ENCODE measurements at places on chromosomes 13 and 19.

DNA sequence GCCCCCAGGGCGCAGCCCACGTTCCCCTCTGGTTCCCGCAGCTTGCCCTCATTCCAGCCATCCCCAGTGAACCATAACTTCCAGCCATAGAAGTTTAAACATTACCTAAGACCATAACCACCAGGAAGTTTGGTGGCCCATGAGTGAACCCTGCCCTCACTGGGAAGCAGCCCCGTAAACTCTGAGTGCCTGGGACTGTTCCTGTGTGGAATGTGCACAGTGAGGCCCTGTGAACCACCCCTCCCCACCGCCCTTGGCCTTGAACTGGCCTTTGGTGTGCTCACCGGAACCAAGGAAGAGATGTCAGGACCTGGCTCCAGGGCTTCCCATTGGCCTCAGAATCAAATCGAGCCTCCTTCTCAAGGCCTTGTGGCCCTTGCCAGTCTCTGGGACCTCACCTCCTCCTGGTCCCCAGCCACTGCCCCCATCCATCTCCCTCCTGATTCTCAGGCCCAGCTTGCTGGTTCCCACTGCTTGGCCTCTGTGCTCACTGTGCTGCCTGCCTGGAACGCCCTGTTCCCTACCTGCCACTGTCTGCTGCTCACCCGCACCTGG lies 46.5 kb downstream of the DNM2 start:
- no peak for DNase-seq

GRCh38 chr19:55927991-55928390 lies 4.1 kb downstream of the NLRP13 start:
- DNase-seq, result peak; percentile 77

DNA sequence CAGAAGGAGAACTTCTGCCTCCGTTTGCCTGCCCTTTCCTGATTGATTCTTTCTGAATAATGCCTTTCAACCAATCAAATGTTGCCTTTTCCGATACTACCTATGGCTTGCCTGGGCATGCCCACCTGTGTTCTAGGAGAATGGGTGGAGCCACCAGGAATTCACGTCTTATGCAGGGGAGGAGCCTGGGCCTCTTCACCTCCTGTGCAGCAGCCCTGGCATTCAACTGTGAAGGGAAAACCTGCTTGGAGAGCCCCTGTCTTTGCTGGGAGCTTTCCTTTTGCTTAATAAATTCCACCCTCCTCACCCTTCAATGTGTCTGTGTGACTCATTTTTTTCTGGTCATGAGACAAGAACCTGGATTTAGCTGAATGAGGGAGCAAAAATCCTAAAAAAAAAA lies 730.7 kb downstream of the UQCRFS1 start:
- no peak for DNase-seq

- no peak for DNase-seq
Observed at GRCh38 chr13:43545317-43545874, 241.4 kb downstream of the ENOX1 start.

GRCh38 chr19:12796146-12797071 lies 5.1 kb downstream of the JUNB start:
- no peak for DNase-seq

- DNase-seq, result no peak
Observed at GRCh38 chr19:10288662-10289166, 1.0 kb upstream of the ICAM5 start.

- DNase-seq, result no peak
Observed at GRCh38 chr19:33310606-33311325, 8.4 kb upstream of the CEBPA start.

DNA sequence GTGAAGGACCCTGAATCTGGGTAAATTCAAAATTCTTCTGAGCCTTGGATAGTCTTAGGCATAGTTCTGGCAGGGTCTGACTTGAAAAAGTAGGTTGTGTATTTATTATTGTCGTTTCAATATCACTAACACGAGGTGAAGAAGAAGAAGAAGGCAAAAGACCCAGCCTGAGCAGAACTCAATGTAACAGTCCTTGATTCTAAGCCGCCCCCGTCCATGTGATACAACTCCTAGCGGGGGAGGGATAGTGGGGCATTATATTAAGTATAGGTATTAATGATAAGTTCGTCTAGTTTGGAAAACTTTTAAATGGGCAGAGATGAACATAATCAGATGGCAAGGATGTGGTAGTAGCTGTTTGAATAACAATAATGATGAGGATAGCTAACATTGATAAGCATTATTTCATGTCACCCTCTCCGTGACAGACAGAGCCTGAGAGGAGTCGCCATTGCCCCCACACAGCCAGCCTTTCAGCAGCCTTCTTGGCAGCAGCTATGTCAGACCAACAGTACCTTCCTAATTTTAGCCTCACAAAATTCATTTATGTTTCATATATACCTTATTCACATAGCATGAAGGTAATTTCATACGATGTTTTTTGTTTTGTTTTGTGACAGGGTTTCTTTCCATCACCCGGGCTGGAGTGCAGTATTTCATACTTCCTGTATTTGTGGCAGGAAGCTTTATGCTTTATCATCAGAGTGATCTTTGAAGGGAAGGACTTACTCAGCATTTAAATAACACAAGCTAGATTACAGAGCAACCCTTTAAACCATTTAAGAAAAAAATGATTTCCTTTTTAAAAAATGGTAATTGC lies 64.4 kb upstream of the NPAS1 start:
- no peak for DNase-seq

- no peak for DNase-seq
Observed at GRCh38 chr13:33722216-33722915, 95.6 kb upstream of the RFC3 start.

DNA sequence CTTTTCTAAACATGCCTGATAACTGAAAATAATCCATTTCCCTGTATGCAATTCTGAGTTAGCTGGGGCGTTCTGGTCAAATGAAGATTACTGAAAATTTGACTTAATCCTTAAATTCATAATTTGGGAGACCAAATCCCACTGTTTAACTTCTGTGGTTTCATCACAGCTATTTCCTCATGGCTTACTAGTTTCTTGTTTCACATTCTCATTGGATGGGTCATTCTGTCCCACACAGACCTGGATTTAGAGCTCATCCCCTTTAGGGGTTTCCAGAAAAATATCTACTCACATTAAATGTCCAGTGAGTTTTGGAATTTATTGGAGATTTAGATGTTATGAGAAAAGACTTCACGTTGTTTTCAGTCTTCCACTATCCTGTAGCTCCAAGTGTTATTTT lies 709.3 kb upstream of the KLHL1 start:
- no peak for DNase-seq

DNA sequence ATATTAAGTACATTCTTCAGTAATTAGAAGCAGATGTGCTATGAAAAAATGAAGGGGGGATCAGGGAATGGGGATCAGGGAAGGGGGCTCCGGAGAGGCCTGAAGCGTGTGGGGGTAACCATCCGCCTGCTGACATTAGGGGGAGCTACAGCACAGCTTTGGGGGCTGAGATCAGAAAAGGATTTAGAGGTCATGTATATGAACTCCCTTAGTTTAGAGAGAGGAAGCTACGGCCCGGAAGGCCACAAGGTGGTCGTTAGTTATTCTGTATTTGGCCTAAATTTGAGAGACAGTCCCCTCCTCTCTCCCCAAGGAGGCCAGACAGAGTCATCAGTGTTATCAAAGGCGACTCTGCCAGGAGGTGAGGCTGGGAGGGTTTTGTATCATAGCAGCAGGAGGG lies 99.0 kb downstream of the TM9SF2 start:
- no peak for DNase-seq

- DNase-seq, result no peak
Observed at GRCh38 chr19:45137179-45137761, 23.5 kb downstream of the NKPD1 start.

- no peak for DNase-seq
Observed at GRCh38 chr13:43686557-43686956, 100.2 kb downstream of the ENOX1 start.

GRCh38 chr19:4124638-4125037 lies 716 bp upstream of the MAP2K2 start:
- DNase-seq, result no peak

DNA sequence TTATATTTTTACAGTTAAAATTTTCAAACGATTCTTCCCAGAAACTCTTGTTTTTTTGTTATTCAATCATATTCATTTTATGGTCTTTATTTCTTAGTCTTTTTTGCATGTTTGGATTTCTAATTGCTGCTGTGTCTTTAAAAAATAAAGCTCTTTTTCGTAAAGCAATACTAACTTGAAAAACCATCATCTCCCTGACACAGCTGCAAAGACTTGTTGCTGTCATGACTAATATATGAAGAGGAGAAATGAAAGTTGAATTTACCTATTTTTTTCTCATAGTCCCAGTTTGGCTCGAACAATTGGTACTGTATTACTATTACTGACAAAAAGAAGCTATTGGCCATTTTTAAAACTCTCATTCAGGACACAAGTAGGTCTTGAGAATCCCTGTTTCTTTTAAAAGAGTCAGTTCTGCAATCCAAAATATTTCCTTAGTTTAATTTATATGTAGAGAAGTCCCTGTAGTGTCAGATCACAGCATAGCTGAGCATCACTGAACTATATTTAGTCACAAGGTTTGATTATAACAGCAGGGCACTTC lies 12.1 kb upstream of the SPART start:
- DNase-seq, result no peak

- no peak for DNase-seq
Observed at GRCh38 chr13:84654654-84655275, 772.5 kb upstream of the SLITRK1 start.

- no peak for DNase-seq
Observed at GRCh38 chr19:57338877-57339276, 12.2 kb upstream of the ZNF304 start.

- DNase-seq, result no peak
Observed at GRCh38 chr13:72692884-72693514, 34.4 kb downstream of the MZT1 start.

DNA sequence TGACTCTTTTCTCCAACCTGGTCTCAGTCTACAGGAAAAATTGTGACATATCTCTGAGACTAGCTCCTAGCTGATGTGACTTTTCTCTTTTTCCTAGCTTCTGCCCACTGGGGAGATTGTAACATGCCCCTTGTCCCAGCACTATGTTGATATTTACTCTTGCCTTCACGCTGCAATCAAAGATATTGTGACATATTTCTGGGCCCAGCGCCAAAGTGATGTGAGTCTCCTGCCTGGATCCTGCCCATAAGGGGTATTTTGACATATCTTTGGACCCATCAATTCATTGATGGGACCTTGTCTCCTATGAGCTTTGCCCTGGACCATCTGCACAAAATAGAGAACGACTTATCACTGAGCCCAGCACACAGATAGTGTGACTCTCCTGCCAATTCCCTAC lies 41.1 kb downstream of the ZNF729 start:
- no peak for DNase-seq

DNA sequence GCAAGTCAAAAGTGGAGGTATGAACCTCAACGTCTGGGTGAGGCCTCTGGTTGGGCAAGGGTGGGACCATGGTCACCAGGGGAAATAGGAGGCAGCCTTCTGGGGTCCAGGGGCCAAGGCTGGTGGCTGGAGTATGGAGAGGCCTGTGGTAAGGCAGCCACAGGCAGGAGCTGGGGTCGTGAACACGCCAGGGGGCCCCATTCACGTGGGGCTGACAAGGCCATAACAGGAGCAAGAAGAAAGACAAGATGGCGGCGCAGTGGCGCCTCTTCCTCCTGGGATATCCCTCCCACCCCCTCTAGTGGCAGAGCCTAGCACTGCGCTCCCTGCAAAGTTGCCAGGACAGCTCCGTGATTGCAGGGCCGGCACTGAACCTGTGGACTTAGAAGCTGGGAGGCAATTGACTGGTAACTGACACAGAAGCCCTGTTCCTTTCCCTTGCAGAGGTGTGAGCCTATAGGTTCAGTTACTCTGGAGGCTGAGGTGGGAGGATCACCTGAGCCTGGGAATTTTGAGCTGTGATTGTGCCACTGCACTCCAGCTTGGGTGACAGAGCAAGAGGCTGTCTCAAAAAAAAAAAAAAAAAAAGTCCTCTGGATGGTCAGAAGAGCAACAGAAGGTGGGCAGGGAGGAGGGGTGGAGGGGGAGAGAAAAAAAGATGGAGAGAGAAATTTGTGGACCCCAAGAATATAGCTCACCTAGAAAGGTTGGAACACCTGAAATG lies 19.7 kb upstream of the EDDM13 start:
- DNase-seq, result no peak
